Stimulated activated CD8-positive, alpha-beta memory T cell treated with anti-CD3 and anti-CD28 coated beads, Interleukin-7, amount 100 ng/mL, for 4 hours (primary cell): ENCODE measurements at places on chromosomes 13 and 19.

DNA sequence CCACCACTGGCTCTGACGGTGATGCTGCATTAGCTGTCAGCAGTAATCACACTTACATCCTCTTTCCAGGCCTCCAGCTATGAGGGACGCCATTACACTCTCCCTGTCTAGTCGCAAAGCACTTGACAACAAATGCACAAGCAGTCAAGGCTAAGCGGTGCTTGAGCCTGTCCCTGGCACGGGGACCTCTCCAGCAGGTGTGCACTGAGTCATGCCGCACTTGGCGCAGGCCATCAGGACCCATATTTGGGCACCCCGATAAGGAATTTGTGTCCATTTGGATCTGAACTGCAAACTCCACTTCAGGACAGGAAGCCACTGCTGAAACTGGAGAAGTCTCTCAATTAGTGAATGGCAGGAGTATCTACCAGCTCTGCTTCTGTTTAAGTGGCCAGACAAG lies 301.9 kb upstream of the OBI1 start:
- DNase-seq = no peak

DNA sequence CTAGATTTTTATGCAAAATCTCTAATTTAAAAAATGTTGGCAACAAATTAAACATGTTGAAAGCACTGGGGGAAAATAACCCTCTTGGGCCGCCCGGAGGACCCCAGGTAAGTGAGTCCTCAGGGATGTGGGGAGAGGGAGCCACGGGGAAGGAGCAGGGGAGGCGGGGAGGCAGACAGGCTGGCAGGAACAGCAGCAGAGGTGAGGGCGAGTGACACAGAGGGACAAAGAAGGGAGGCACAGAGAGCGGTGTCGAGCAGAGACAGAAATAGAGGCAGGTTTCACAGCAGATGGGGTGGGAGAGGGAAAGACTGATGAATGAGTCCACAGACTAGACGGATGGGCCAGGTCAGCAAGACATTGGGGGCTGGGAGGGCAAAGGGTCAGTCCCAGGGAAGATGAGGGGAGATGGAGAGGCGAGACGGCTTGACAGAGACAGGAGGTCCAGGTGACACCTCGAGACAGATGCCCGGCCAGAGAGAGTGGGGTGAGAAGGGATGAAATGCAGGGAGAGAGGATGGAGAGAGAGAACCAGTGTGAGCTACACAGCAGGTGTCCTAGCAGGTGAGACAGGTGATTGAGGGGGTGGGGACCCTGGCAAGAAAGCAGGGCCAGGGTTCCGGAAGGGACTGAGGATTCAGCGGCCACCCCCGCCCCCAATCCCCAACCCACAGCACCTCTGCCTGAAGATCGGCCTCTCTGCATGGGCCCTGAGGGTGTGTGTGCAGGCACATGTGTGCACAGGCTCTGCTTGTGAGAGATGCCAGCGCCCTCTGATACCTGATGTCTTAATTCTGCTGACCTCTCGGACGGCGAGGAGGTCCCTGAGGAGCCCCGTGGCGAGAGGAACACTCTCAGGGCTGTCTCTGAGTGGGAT lies 3.8 kb downstream of the LRRC4B start:
- DNase-seq = no peak

- DNase-seq = no peak
These were observed 111.0 kb downstream of the RGCC start for GRCh38 chr13:41568143-41568971.

DNA sequence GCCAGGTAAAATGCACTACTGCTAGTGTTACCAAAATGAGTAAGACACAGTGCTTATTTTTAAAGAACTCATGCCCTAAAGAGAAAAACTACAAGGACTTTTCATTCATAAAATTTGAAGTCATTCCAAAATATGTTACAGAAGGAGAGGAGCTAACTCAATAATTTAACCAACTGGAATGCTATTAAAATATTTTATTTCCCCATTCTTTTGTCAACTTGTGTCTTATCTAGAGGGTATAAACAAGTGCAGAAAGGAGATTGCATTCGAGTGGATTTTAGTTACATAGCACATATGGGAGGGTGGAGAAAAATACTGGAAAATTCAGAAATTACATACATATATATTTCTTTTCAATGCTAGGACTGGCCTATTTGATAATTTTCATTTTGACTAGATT lies 131.0 kb upstream of the IRS2 start:
- no peak for DNase-seq

DNA sequence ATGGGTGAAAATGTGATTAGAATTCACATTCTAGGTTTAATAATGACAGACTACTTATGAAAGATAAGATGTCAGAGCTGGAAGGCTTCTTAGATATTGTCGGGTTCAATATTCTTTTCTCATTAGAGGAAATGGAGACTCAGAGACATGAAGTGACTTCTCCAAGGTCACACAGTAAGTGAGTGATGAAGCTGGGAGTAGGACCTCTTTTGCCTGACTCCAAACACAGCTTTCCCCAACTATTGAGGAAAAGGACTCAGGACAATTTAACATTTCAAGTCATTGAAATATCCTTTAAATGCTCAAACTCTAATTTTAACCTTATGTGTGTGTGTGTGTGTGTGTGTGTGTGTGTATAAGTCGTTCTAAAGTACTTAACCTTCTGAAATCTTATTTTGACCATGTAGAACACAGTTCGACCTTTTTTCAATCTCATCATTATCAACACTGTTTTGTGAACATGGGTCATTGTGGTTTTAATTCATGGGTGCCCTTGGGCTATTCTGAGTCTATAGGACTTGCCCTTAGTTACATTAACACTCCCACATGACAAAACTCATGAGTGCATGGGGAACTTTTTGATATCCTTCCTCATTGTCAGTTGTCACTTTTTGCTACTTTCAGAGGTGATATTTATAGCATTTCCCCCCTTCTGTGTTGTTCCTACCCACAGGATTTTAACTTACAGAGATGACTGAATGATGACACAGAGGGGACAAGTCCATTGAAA lies 53.0 kb downstream of the LRCH1 start:
- no peak for DNase-seq

GRCh38 chr19:35080613-35081170 lies 34.9 kb upstream of the FXYD3 start:
- no peak for DNase-seq

DNA sequence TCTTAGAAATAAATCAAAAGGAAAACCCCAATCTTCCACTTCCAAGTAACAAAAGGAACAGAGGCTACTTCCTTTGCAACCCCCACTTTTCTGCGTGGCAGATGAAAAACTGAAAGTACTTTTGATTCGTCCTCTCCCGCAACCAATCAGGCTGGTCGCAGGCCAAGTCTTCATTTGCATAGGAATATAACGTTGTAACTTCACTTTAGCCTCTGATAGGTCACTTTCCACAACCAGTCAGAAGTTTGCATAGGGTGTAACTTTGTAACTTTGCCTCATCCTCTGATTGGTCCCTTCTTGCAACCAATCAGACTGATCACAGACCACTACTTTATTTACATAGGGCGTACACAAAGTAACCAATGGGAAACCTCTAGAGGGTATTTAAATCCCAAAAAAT lies 37.2 kb downstream of the TGDS start:
- peak; percentile 0 for DNase-seq

DNA sequence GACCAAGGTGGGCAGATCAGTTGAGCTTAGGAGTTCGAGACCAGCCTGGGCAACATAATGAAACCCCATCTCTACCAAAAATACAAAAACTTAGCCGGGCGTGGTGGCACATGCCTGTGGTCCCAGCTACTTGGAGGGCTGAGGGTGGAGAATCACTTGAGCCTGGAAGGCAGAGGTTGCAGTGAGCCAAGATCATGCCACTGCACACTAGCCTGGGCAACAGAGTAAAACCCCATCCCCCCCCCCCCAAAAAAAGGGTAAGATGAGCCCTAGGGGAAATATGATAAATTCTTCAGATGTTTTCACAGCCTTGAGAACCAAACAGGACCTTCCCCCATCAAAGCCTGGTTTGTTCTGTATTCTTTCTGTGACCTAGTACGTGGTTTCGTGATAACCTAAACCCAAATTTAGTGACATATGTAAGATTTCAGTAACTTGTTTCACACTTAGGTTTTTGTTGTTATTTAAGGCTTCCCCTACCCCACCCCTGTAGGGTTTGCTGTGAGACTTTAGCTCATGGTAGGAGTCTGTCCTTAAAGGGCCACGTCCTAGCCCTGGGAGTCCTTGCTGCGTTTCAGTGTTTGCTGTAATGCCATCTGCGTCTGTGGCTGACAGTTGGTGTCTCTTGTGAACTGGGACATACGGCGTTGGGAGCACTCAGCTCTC lies 49.6 kb downstream of the MYO9B start:
- peak; percentile 19 for DNase-seq

GRCh38 chr13:77832339-77833100 lies 86.1 kb downstream of the EDNRB start:
- DNase-seq = no peak

DNA sequence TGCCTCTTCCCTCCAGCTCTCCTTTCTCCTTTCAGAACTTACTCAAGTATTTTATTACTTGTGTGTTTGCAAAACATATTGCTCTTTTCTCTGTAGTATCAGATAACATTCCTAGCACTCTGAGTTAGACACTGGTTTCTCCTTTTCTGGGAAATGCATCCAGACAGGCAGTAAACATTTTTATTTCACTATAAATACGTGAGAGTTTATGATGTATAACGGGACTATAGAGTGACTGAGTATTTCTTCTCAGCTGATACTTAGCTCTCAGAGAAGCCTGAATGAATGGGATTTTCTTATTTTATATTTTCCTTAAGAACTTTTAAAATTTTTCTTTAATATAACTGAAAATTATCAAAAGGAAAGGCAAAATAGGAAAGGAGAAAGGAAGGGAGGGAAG lies 211.2 kb upstream of the EDNRB start:
- DNase-seq = no peak

DNA sequence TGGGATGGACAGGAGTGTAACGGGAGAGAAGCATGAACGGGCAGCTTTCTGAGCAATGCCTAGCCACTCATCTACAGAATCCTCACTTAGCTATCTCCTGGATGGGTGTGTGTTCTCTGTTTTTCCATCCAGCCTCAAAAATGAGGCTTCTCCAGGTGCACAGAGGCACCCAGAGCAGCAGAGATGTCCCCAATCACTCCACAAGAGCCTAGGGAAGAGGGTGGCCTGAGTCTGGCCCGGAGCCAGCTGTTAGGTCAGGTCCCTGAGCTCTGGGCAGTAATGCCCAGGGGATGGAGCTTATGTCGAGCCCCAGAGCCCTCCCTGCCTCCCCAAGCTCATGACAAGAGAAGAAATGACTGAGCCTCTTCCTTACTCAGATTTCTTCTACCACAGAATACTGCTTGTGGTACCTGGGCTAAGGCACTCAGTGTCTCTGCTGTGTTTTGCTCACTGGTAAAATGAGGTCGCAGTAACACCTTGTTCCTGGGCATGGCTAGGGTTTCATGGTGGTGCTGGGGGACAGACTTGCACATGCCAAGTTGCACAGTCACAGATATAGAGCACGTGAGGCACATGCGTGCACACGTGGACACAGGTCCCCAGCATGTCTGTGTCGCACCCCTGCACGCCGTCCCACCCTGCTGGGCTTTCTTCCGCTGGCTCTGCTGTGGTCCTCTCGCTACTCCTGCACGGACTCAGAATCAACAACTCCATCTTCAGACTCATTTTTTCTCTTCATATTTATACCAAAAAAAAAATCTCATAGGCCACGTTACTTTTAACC lies 86.6 kb upstream of the SOX1 start:
- no peak for DNase-seq

GRCh38 chr19:14103310-14103709 lies 12.8 kb upstream of the SAMD1 start:
- no peak for DNase-seq

DNA sequence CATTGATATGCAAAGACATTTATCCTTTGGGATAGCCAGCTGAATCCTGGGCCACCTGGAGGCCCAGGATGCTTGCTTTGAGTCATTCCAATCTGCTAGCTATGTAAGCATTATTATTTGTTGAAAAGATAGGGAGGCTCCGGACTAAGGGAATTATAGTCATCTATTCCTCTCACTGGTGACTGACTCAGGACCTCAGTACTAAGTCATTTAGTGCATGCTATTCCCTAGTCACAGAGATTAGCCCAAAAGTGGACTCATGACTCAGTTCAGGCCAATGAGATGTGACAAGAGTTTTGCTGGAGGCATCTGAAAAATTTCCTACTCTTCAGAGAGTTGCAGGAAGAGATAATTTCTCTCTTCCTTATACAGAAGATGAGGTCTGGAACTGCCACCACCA lies 67.9 kb upstream of the ITM2B start:
- DNase-seq = no peak

DNA sequence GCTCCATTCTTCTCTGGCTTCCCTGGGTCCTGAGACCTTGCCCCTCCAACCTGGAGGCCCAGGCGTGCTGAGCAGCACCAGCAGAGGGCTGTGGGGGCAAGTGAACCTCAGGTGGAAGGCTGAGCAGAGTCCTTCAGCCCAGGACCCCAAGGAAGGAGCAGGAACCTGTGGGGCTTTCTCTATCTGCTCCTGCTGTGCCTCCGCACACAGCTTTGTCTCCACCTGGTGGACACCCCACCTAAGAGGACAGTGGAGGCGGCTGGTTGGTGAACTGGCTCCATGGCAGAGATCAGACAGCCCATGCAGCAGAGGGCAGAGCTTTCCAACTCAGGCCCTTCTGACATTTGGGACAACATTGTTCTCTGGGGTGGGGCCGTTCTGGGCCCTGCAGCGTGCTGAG lies 19.7 kb downstream of the ZFR2 start:
- DNase-seq = peak; percentile 33

GRCh38 chr13:30027569-30028455 lies 177.4 kb upstream of the UBL3 start:
- no peak for DNase-seq

- DNase-seq = no peak
These were observed 82.6 kb downstream of the PCDH9 start for GRCh38 chr13:67147342-67148133.

- no peak for DNase-seq
These were observed 82.9 kb upstream of the POSTN start for GRCh38 chr13:37681281-37682032.

DNA sequence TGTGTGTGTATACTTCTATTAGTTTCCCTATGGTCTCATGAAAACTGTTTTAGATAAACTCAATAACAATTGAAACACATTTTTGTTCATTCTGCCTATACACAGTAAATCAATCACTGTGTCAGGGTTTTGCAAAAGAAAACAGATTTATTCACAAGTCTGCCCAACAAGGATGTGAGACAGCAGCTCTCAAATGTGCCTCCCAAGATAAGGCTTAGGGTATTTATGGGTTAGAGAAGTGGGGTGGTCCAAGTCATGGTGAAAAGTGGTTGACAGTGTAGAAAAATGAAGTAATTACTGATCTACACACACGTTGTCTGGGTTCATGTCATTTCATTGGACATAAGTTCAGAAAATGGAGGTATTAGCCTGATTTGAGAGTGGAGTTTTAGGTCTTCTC lies 844.6 kb downstream of the SLITRK6 start:
- no peak for DNase-seq

GRCh38 chr13:73960474-73960873 lies 173.7 kb downstream of the KLF12 start:
- no peak for DNase-seq

- no peak for DNase-seq
These were observed 115.2 kb downstream of the B3GLCT start for GRCh38 chr13:31314961-31315360.
